ENCODE measurements at places on chromosomes 1 and 21.
A peak's percentile ranks its signal among the peaks of the same experiment; 100 is the strongest.

GRCh38 chr1:22652881-22653316 is at the start of gene C1QB:
C1QB (plus strand) TSS chr1:22653236; CDS start chr1:22659463, 6,227 bp downstream.
- no peak for DNase-seq

DNA sequence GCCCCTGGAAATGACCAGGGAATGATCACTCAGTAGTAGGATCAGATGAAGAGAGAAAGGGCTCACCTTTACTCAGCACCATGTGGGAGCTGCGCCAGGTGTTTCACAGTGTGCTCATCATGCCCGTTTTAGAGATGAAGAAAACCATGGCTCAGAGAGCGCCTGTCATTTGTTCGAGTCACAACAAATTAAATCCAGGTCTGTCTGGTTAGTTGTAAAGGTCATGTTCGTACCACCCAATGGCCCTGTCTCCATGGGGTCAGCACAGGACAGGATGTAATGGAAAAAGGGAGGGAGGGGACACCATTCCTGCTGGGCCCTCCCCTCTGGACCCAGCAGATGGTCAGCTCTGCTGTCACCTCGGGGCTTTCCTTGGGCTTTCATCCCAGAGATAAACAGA is 15.2 kb downstream of the KIRREL1 start:
- no peak for DNase-seq

DNA sequence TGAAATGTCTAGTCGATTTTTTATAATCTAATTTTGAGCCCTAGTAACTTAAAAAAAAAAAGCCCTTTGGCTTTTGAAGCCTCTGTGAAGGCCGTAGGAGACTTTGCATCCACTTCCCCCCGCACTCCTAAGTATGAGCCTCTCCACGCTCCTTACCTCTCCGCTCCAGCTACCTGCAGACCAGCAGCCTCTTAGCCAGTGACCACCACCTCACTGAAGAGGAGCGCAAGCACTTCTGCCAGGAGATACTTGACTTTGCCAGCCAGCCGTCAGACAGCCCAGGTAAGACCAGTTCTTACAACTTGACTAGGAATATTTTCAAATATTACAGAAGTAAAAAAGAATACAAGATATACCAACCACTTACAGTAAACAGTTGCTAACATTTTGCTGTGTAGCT is 27.4 kb upstream of the PWP2 start:
- no peak for DNase-seq

DNA sequence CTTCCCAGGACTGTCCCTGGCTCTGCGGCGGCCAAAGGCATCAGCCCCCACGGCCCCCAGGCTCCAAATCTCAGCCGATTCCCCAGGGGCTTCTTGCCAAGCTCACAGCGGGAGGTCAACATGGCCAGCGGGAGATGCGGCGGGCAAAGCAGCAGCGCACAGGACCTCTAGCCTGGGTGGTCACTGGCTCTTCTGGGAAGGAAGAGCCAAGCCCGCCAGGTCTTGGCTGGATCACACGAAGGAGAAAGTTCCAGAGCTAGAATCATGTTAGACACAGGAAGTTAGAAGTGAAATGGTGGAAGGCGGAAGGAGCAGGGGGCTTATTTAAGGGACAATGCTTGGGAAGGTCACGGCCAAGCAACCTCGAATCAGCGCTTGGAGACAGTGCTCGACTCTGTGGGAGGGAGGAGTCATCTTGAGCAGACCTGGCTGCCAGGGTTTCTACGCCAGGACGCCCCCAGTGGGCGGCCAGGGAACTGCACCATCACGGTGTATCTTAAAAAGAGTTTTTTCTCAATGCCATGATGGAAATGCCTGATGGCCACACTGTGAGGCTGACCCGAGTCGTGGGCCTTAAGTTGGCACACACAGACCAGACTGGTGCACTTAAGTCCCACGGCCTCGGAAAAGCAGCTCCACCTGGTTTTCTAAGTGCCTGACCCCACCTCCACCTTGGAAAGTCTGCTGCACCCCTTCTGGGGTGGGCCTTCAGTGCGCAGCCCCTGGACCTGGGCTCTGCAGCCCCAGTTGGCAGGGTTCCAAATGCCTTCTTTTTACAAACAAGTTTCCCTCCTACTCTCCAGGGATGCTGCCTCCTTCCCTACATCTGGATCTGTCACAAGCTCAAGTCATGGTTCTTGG is 29.3 kb downstream of the SLC66A1 start:
- DNase-seq, result peak; percentile 45

GRCh38 chr1:66596191-66596590 is 62.2 kb downstream of the SGIP1 start:
- no peak for DNase-seq

DNA sequence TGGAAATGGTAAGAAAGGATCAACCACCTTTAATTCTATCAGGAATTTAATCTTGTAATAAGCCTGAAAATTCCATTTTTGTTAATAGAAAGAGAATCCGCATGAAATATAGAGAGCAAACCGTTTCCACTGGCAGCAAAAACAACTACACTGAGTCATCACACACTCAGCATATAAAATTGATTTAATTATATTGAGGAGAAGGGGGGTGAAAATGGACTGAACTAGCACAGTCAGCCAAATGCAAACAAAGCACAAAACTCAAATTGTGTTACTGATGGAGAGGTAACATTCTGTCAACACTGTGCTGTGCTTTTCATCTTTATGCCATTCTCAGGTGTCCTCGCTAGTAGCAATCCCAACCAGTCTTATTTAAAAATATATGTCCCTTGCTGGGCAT is 1583.9 kb downstream of the MRPL39 start:
- DNase-seq, result no peak

- no peak for DNase-seq
Measured at GRCh38 chr1:43849670-43850069, 83.9 kb upstream of the ARTN start.

DNA sequence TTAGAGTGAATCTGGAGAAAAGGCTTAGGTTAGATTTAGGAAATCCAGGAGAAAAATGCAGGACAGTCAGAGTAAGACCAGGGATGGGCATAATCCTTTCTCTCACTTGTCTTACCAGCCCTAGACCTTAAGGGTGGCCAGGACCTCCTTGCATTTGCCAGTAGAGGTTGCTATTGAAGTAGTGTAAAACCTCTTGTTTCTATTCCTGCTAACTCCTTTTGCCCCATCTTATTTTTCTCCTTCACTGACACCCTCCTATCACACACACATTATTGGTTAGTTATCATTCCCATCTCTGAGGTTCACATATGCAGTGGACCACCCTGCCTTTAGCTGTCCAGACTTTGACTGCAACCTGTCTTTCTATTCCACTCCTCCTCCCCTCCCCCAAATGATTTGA is 75.0 kb upstream of the MACF1 start:
- no peak for DNase-seq

GRCh38 chr1:1960480-1961196 is 41.6 kb upstream of the TMEM52 start:
- no peak for DNase-seq

DNA sequence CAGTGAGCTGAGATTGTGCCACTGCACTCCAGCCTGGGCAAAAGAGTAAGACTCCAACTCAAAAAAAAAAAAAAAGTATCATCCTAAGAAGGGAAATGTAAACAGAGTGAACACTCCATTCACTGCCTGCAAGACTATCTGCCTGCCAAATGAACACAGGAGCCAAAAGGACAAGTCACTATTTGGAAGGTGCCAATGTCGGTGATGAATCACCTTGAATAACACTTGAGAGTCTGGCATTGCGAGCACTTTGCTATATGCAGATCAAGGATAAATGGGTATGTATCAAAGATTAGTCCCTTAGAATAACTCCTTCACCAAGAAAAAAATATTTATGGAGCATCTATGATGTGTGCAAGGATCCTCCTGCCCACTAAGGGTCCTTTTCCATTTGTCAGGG is 6.6 kb downstream of the UBR4 start:
- DNase-seq, result no peak

- DNase-seq, result no peak
Measured at GRCh38 chr21:19026911-19027310, 623.3 kb upstream of the TMPRSS15 start.

DNA sequence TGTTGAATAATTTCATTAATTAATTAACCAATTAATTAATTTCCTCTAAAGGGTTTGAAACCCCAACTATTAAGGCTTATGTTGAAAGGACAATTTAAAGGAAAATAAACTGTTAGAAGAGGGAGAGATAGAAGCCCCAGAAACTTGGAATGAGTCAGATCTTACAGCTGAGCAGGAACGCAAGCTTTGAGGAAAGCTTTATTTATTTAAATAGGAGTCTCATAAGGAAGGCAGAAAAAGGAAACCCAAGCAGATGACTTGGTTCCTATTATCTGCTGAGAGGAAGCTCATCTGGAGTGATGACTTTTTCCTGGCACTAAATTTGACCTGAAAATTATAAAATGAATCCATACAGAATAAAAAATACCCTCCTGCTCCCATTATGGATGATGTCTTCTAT is 105.1 kb downstream of the ROR1 start:
- no peak for DNase-seq

DNA sequence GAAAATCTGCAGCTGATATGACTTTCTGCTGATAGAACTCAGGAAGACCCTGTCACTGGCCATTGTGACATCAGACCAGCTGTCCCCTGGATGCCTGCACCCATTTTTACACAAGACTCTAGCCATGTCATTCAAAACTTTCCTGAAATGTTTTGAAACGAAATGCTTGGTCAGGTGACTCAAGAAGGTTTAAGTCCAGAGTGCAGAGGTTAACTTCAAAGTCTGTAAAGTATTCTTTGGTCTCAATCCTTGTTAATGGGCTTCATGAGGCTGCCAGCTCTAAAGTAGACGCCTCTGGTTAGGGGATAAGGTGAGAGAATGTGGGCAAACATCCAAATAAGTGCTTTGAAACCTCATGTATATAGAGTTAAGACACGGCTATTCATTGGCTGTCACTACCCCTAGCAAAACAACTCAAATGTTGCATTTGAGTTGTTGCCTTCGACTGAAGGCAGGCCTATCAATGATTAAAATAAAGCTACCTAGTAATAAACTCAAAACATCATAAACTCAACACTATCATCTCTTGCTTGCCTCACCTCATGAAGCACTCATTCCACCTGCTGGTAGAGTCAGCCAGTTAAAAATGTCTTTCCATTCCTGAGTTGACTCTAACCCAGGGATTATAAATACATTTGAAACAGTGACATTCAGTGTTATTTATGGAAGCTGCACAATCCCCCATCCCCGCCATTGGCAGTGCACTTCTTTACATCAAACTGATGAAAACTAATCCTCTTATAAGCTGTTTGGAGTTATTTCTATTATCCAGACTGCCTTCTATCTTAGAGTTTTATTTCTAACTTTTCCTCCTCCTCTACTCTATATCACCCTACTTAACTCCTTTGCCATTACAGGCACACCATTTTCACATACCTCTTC is 26.0 kb downstream of the RABIF start:
- no peak for DNase-seq

DNA sequence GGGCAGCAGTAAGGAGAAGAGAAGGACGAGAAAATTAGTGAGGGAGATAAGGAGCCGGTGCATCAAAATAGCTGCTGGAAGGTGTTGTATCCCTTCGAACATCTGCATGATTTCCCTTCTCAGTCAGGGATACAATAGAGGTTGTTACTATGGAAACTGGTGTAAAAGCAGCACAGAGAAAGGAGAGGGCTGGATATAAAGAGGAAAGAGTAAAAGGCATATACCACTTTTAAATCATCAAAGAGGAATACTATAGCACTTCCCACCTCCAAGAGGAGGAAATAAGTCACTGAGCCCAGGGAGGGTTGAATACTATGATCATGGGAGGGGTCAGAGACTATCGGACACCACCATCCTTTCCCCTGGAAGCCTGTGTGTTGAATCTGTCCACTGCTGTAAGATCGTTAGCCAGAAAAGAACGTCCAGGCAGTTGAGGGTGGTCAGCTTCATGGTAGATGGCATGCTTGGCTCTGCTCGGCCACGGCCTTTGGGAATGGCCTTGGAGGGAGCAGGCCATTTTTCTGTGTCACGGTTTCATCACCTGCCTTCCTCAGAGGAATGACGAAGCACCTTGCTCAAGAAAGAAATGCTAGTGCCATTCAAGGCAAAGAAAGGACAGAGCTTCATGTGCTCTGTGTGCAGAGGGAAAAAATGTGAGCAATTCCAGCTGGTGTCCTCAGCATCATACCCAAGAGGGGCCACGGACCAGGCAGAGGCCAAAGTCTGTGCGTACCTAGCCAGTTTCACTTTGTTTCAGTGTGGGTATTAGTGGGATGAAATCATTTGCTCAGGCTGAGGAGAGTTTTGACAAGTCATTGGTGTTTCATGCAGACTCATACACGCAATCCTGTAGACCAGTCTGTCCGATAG is 64.2 kb downstream of the IRF2BP2 start:
- no peak for DNase-seq

- no peak for DNase-seq
Measured at GRCh38 chr21:41932576-41933312, 21.1 kb downstream of the C2CD2 start.

DNA sequence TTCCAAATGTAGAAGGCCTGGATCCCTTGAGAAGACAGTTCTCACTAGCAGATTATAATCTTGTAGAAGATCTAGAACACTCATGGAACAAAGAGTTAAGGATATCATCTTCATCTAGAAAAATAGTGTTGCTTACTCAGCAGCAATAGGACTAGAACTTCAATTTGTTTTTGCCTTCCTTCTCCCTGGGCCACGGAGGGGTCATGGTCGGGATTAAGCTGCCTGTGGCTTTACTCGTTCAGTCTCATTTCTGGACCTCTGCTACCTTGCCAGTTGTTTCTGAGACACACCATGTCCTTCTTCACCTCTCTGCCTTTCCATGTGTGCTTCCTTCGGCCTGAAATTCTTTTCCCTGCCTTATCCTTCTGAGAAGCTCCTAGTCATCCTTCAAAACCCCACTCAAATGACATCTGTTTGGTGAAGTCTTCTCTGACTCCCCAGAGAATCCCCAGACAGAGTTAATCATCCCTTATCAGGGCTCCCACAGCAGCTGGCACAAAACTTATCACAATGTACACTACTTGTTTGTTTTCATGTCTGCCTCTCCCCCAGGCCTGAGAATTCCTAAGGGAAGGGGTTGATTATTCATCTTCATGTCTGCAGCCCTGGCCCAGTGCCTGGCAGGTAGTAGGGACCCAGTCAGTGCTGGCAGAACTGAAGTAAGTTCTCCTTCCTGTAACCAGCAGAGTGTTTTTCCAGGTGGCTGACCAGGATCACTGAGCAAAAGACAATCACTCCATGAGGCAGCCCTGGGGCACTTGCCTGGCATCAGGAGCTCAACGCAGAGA is 15.5 kb upstream of the SNX27 start:
- DNase-seq, result no peak

GRCh38 chr1:230105754-230106625 is 39.0 kb downstream of the GALNT2 start:
- DNase-seq, result no peak

DNA sequence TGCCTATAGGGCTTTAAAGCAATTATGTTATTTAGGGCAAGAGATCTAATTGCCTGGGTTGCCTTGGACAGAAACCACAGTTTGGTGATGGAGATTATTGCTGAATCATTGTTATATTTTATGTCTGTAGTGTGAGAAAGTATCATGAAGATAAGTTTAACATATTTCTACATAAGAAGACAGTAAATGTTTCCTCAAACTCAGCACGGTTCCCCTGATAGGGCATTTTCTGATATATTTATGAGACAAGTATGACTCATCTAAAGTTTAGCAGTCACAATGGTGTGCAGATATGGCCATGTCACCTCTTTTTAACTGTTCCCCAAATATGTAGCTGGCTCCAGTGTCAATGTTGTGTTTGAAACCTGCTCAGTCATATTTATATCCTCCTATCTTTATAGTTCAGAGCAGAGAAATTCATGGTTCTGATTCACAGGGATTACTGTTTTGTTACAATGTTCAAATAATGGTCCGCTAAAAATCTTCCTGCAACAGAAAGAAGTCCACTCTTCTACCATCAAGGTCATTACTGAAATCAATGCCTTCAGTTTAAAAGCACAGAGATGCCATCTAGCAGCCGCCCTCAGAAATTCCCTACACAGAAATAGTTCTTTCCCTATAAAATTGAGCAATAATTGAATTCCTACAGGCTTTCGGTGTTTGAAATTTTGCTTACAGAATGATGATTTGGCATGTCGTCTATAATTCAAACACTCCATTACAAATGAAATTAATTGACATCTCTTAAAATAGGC is 3.7 kb downstream of the OLFM3 start:
- no peak for DNase-seq

Measured in stimulated activated CD8-positive, alpha-beta memory T cell treated with anti-CD3 and anti-CD28 coated beads, Interleukin-15, amount 100 ng/mL, for 4 hours (primary cell).